ENCODE measurements at places on chromosomes 4 and X.

DNA sequence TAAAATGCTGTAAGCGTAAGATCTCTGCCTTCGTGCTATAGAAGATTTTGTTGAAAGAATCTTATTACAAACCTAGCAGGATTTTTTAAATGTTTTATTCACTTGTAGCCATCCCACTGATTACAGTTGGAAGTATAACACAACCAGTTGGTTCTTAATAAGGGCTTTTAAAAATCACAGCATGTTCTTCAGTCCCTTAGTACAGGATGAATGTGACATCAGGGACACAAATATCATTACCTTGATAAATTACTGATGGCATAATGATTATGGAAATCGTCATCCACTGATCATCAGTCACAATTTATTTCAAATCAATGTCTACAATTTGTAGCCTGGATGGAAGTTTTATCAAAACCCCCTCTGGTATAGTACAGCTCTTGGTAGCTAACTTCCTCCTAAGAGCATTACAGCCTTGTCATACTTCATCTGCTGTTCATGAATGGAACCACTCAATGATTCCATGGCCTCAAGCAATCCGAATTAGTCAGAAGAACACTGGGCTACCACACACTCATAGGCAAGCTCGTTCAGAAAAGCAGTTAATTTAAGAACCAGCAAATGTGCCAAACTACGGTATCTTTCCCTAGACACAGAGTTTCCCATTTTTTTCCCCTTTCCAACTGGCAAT lies 389.2 kb upstream of the TENM3 start:
- DNase-seq, result no peak

- DNase-seq, result no peak
Measured at GRCh38 chrX:20432746-20433387, 166.2 kb upstream of the RPS6KA3 start.

DNA sequence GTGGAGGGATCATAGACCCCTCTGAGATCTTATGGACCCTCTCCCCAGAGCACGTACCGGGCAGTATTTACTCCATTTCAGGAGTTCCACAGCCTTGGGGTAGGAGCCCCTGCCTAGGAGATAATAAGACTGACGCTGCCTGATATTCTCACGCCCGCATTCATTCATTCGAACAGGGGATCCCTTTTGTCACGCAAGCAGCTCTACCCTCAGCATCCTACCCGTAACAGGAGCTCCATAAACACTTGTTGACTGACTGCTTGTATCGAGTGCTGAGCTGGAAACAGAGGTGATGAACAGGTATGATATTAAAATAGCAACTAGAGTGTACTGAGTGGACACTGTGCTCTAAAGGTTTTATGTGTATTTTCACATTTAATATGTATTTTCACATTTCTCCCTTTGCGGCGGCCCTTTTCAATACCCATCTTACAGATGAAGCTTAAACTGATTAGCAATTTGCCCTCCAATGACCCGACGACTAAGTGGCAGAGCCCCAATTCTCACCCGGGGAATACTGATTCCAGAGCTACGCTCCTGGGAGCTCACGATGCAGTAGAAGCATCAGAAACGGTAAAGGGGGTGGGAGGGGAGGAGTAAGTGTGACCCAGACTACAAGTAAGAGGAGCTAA lies 888 bp downstream of the RAB28 start:
- no peak for DNase-seq

DNA sequence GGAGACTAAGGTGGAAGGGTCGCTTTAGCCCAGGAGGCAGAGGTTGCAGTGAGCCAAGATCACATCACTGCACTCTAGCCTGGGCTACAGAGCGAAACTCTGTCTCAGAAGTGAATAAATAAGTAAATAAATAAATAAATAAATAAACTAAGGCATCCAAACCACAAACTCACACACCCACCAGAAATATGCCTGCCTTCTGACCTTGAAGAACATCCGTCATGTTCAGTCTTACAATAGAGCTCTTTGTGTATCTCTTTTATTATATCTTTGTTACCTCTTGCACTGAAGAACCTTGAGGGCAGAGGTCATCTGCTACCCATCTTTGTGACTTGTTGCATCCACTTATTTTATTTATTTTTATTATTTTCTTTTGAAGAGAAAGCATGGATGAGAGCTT lies 71.6 kb downstream of the PRRG1 start:
- no peak for DNase-seq

DNA sequence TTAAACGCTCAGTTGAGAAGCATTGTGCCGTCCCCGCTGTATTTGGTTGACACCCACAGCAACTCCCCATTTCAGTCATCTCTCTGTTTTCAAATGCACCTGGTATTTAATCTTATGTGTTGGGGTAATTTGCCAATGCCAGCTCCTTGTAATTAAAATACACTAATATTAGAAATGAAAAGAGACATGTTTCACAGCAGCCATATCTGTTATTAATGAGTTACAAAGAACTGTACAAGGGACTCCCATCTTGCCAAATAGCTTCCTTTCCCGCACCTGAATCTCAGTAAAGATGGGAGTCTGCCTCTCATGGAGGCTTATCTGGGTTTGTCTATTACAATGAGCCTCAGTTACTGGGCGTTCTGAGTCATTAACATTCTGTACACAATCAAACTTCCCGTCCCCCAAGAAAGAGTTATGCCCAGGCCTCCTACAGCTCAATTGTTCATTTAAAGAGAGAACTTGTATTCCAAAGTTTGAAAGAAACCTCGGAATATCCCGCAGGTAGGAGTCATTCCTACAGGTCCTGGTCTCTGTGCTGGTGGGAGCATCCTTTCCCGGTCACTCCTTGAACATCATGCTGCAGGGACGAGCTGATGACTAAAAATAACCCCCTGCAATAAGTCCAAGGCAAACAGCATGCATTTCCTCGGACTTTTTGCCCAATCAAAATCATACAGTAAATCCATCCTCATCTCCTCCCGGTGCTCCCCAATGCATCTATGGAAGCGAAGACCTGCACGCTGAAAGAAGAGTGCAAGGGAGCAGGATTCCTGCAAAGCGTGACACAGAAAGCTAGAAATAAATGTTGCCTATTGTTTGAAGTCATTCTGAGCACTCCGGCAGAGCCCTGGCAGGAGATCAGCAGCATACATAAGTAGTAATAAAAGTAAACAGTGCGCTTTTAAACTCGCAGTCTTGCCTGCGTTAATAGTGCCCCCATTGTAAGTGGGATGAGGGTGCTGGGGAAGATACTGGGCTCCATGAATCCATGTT lies 926 bp downstream of the NDP start:
- DNase-seq, result no peak

DNA sequence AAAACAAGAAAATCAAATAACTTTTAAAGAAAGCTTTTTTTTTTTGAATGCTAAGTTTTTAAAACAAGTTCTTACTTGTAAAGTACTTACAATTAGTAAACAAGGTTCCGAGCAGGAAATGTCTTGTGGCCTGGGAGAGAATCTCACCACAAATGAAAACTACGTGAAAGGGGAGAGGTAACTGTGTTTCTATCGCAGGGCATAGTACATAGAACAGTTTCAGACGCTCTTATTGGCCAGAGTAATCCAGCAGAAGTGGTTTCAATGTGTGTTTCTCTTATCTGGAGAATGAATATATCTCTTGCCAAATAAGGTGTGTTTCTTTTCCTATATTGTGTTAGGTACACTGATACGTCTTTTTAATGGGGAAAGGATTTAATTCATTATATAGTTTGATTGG lies at the start of gene PLAC8:
PLAC8 (minus strand) TSS at position 154 of the 400 bp plus-strand sequence. CDS start 6,808 bp downstream, outside the sequence.
- DNase-seq, result peak; percentile 13

DNA sequence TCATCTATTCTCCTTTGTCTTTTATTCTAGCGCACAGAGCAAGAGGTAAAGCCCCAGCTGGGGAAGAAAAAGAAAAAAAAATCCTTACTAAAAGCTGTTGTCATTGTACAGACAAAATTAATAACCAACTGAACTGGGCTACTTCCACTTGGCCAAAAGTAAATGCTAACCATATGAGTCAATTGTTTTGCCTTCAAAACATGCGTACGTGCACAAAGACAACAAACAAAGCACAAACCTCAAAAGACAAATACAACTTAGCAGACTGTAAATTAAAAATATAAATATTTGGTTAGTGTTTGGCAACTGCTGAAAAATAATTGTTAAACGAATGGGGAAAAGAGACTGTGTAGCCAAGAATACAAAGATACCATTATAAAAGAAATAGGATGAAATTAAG lies 5.9 kb downstream of the EDA2R start:
- DNase-seq, result no peak

DNA sequence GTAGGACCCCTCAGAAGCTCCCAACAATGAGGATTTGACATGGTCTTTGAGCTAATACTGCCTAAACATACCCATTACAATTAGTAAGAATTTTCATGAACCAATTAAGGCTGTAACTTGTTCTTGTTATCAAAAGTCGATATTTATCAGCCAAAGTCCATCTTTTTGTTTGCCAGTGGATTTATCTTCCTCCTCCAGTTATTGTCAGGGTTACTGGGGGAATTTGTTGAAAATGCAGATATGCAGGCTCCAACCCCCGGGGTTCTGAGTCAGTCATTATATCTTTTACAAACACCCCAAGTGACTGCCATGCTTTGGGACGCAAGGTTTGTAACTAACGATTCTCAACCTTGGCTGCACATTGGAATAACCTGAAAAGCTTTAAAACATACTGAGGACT lies 338.8 kb upstream of the PPARGC1A start:
- no peak for DNase-seq

DNA sequence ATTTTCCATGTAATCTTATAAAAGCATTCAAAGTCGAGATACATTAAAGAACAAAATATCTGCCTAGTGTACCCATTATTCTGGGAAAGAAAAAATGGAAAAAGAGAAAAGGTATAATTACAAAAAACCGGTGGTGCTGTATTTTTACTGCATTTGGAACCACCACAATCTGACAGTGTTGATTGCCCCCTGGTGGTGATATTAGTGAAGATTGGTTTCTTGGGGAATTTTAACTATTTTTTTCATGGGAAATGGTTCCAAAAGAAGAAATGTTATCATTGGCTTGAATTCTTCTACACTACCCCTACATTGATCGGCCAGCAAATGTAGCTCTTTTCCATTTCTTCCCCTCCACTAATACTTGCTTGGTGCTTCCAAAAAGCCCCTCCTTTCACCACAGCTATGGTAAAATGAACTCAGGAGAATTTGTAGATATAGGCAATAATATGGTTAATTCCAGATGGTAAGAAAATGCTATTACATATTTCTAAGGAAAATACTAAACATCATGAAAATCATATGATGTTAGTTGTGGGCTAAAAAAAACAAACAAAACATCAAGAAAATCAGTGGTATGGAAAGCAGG lies 50.0 kb downstream of the COX18 start:
- DNase-seq, result no peak

DNA sequence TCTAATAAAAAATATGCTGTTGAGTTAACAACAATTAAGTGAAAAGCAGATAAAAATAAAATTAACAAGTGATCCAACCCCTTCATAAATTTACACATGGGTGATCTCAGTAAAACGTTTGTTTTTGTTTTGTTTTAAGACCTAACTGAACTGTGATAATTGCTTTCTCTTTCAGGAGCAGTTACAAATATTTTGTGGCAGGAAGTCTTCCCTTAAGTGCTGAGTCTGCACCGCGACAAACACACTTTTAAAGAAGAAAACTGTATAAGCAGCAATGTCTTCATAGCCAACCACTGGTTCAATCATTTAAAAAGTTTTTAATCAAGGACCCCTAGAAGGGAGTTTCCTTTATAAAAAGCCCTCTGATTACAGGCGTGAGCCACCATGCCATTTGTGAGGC lies 53.7 kb upstream of the NFKB1 start:
- no peak for DNase-seq

DNA sequence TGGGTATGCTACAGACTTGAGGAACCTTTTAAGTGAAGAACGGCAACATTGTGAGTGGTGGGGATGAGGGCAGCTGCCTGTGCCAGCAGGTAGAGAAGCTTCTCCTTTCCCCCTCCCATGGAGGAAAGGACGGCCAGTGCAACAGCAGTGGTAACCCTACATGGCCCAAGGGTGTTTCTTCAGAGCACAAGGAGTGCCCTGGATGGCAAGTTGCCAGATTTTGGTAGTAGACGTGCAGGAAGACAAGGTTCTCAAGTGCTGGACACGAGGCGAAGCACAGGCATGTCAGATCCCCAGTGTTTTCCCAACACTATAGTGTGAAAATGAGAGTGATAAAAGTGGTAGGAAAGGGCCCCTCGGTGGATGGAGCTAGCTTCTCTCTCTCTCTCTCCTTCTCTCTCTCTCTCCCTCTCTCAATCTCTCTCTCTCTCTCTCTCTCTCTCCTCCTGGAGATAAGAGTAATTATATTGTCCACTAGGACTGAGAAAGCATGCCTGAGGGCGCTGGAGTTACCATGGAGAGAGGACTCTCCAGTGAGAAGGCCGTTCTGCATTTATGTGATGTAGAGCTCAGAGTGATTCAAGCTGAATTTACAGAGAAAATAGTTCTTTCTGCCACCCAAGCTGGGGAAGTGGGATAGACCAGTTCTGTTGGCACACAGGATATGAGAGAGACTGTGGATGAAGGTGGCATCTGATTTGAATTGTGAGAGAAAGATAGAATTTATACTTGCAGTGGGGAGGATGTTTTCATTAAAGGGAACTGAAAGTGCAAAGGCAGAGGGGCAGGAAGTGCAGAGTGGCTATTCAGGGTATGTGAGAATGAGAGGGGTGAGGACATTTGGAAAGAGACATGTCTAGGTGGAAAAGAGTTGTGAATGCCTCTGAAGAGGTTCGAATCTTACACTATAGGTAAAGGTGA lies 25.7 kb upstream of the TRPC3 start:
- no peak for DNase-seq

GRCh38 chr4:164136180-164136616 lies 617.7 kb upstream of the SMIM31 start:
- DNase-seq, result no peak

DNA sequence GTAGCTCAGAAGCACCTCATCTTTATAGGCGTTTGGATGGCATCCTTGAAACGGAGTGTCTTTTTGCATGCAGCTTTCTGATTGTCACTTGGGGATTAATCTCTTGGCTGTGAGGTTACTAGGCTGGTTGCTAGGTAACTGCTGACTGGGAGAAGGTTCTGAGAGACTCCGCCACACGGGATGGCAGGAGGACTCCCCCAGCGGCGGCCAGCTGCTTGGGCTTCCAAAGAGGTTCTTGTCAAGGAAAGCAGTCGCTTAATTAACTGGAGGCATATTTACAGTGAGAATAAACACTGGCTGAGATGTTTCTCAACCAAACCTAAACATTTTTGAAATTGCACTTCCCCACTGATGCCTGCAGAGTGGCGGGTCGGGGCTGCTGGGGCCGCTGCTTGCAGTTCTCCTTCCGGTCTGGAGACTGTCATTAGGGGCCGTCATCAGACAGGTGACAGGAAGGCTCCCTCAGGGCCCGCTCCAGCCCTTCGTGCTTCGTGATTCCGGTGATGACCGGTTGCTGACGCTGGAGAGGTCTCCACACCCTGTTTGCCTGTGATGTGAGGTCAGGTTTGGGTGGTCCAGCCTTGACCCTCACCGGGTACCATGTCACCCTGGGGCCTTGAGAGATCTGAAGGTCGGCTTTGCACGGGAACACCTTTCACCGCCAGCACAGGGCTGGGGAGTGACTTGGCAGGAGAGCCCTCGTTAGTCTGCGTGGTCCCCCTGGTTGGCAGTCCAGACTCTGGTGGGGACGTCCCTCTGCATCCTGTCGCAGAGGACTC lies 9.1 kb downstream of the NSG1 start:
- DNase-seq, result no peak

- DNase-seq, result no peak
Measured at GRCh38 chr4:169464080-169464479, 148.3 kb downstream of the NEK1 start.
